Upper lobe of right lung (tissue), 1 donor: ENCODE measurements at places on chromosomes 6 and 20. TPM values are rescaled to one million over a fixed set of nuclear protein-coding genes. Genes with fewer than 3 reads are reported as not detected.

DNA sequence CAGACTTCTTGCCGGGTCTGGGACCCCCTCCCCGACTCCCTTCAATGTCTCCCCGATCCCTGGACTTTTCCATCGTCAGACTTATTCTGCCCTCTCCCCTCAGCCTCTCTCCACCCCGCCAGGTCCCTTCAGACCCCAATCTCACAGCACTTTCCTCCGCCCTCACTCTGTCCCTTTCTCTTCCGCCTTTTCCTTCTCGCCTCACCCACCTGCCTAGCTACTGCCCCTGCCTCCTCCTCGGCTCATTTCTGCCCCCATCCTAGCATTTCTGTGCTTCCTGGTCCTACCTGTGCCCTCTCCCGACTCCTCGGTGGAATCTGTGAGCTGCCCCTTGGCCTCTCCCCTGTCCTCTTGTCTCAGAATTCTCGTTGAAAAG, 616 bp downstream of the CHMP4B start:
- no peak for DNase-seq

GRCh38 chr6:159438106-159438505, 254.9 kb downstream of the SOD2 start:
- DNase-seq: no peak
- H3K36me3 ChIP-seq: no peaks in the 10 kb centered on the region
- no peak overlapping the region for H3K4me3 ChIP-seq
- H3K27me3 ChIP-seq: no peaks in the 10 kb centered on the region
- H3K4me1 ChIP-seq: no peaks in the 10 kb centered on the region

The BPHL gene
- total RNA-seq: 7.6 TPM

The SCGN gene
- total RNA-seq: not detected
